ENCODE measurements at places on chromosomes 1 and 21.

GRCh38 chr1:214548988-214549387 is 2.4 kb downstream of the PTPN14 start:
- DNase-seq = no peak

DNA sequence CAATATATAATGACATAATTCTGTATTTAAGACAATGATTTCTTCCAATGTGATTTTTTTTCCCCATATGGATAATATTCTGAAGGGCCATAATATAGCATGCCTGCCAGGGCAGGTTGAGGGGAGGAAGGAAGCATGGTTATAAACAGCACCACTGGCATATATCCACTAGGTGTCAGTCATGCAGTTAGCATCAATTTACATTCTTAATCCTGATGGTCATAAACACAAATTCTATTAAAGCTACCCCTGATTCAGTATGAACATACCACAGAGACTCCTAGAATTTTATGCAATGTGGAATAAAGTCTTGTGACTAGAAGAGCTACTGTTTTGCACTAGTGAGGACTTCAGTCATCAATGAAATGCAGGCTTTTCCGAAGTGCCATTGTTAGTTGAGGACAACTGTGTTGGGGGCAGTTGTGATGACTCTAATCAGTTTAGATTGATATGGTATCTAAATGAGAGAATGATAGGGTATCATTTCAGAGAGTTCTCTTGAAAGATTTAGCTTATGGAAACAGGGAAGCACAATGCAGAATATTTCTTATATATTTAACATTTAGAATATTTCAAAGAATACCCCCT is 342.7 kb upstream of the NR5A2 start:
- DNase-seq = no peak

DNA sequence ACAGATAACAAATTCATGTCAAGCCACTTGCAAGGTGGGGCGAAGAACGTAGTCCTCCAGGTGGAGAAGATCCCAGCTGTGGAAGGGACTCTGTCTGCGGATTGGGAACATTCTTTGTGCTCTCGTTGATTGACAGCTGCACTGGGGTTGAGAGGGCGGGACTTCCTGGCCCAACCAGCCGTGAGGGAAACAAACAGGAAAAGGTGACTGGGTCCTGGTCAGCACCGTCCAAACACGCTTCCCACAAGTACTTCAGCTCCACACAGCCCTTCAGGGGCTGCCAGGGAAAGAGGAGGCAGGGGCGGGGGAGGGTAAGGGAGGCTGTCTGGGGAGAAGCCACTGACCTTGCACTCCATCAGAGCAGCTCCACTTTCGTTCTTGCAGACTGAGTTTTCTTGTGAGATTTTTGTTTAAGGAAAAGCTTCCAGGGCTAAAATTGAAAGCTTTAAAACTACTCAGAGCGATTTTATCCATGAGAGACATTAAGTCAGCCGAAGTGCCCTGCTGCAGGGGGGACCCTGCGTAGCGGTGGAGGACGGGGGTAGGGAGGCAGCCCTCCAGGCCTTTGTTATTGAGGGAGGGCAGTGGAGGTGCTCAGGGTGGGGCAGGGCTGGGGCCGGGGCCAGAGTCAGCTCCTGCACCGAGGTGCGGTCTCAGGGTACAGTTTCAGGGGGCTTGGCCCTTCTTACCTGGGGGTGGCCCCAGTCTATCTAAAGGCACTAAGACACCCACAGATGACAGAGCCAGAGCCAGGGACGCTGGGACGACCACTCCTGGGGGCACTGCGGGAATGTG is 21.6 kb upstream of the STUM start:
- no peak for DNase-seq

GRCh38 chr21:22582026-22582425 is 1583.8 kb downstream of the NCAM2 start:
- no peak for DNase-seq

DNA sequence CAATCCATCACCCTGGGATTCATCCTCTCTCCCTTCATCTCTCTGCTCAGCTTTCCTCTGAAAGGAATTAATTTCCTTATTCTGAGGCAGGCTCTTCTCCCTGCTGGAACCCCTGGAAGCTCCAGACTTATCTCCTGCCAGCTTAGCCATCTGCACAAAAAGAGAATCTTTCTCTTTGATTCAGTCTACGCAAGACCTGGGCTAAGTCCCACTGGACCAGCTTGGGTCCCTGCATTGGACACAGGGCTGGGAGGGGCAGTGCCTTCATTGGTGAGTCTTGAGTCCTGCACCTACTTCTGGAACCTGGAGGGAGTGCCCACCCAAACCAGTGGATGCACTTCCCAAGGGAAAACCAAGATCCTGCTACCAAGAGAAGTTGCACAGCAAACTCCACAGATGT is 271.7 kb upstream of the CSF3R start:
- no peak for DNase-seq

DNA sequence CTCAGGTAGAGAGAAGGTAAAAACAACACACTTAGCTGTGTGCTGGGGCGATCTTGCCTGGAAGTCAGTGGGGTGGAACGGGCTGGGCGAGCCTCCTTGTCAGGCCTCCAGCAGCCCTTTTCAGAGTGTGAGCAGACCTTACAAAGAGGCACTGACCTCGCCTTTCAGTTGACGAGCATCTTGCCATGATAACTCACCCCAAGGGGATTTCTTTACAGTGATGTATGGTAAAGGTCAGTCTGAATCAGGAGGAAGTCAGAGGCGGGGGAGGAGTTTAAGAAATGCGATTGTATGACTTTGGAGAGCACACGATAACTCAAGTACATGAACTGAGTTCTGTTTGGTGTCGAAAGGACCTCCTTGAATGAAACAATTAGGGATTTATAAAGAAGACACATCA is 326.5 kb upstream of the PROX1 start:
- DNase-seq = no peak

- DNase-seq = no peak
Observed at GRCh38 chr1:171922999-171923398, 81.7 kb downstream of the DNM3 start.

DNA sequence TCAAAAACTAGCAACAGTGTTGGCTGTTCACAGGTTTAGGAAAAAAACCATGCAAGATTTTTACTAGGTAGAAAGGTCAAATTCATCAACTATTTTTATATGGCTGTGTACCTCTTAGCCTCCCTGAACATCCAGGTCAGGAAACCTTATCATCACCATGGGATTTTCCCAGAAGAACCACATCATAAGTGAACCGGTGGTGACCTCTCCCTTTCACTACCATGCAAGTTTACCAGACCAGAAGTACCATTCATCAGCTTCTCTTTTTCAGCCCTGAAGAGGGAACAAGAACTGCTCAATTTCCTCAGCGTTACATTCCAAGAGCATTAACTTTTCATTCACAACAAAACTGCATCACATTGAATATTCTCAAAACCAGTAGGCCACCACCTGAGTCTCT is 5.9 kb downstream of the SSBP3 start:
- DNase-seq = no peak

GRCh38 chr1:94425821-94426484 is 7.8 kb downstream of the ABCD3 start:
- DNase-seq = no peak

DNA sequence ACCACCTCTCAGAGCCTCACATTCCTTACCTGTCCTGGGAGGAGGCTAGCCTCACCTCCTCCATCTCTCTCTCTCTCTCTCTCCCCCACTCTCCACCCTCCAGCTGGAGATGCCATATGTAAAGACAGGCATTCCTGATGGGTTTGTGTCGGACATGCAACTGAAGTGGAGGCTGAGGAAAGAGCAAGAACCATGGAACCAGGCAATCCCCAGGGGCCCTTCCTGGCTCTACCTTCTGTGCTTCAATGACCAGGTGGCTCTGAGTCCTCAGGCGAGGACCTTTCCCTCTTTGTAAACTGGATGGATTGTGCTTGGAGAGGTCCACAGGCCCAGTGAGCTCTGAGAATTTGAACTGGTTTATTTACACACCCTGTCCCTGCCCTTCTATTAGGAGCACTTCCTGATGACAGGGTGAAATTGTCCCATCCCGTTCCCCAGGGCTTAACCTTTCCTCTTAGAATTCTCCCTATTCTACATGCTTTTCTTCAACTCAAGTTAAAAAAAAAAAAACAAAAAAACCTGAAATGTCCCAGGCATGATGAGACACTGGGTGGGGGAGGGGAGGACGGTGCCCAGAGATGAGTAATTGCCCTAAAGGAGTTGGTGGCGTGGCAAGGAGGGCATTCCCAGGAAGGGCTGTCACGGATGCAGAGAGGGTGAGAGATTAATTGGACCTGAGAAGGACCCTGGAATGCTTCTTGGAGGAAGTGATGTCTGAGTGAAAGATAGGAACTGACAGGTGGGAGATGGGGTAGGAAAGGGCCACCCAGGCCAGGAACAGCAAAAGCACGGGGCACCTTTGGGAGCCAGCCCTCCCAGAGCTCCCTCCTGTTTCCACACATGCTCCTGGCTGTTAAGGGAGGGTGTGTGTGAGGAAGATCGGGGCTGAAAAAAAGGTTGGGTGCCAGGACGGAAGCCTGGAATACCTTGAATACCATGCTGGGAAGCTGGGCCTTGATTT is 50.2 kb upstream of the WASF2 start:
- DNase-seq = no peak
